ENCODE measurements at places on chromosomes 12 and 14. TPM values are rescaled to one million over a fixed set of nuclear protein-coding genes. Genes with fewer than 3 reads are reported as not detected.
A peak's percentile ranks its signal among the peaks of the same experiment; 100 is the strongest.

Gene PIWIL1
- not detected for total RNA-seq

Gene MYL2
- total RNA-seq: not detected

Gene TPPP2
- total RNA-seq: not detected

Gene CLEC9A
- not detected for total RNA-seq

DNA sequence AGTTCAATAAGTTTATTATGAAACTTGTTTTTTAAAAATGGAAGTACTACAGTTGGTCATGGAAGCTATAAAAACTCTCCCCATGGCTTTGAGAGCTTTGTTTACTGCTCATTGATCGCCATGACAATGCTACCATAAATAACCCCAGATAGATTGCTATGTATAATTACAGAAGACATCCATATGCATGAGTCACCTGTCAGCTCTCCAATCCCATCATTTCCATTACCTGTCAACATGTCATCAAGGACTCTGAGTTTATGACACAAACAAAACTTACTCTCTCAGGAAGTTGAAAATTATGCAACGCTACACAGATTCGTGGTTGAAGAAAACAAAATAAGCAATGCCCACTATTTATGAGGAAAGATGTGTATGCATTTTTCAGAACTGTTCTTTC is 144.4 kb downstream of the SEC23A start:
- no peak overlapping the region for H3K4me3 ChIP-seq
- DNase-seq: no peak
- H3K27ac ChIP-seq: no peak overlapping the region

DNA sequence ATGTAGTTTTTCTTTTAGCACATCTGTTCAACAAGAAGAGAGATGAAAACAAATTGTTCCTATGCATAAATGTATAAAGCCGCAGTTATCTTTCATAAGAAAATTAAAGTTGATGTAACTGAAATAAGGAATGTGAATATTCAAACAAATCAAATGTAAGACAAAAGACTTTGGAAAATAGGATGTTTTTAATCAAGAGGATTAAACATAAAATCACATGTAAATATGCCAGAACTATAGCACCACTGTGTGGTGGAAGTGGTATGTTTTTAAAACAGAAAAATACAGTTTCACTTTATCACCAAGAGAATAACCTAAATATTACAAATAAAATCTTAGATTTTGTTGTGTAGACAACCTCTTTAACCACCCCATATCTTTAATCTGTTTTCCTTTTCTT is 40.4 kb downstream of the CAPS2 start:
- H3K4me3 ChIP-seq: no peak overlapping the region
- H3K36me3 ChIP-seq: no peaks in the 10 kb centered on the region
- DNase-seq: no peak

DNA sequence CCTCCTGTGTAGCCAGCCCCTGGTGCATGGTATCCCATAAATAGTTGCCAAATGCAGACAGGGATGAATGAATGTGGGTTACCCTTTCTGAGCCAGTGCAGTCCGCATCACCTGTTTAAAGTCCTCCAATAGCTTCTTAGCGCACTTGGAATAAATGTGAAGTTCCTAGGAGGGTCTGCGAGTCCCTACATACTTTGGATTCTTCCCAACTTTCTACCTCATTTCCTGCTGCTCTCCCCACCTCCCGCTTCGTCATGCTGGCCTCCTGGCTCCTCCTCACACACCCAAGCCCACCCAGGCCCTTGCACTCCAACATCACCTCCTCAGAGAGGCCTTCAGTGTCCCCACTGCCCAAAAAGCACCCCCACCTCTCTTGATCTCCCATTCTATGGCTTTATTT is 17.7 kb downstream of the RFX4 start:
- no peak for DNase-seq
- peaks cover 21% of the 10 kb centered on the region for H3K27me3 ChIP-seq
- no peak overlapping the region for H3K27ac ChIP-seq
- H3K4me1 ChIP-seq: no peaks in the 10 kb centered on the region
- no peak overlapping the region for H3K4me3 ChIP-seq
- H3K36me3 ChIP-seq: no peaks in the 10 kb centered on the region

- no peaks in the 10 kb centered on the region for H3K27me3 ChIP-seq
- DNase-seq: peak; percentile 71
- peak overlapping the region; percentile 91 for H3K27ac ChIP-seq
- H3K4me3 ChIP-seq: peak overlapping the region; percentile 10
- H3K4me1 ChIP-seq: peaks cover 79% of the 10 kb centered on the region
- H3K36me3 ChIP-seq: peaks cover 8% of the 10 kb centered on the region
Measured at GRCh38 chr14:50064993-50065392, 51.4 kb downstream of the VCPKMT start.

DNA sequence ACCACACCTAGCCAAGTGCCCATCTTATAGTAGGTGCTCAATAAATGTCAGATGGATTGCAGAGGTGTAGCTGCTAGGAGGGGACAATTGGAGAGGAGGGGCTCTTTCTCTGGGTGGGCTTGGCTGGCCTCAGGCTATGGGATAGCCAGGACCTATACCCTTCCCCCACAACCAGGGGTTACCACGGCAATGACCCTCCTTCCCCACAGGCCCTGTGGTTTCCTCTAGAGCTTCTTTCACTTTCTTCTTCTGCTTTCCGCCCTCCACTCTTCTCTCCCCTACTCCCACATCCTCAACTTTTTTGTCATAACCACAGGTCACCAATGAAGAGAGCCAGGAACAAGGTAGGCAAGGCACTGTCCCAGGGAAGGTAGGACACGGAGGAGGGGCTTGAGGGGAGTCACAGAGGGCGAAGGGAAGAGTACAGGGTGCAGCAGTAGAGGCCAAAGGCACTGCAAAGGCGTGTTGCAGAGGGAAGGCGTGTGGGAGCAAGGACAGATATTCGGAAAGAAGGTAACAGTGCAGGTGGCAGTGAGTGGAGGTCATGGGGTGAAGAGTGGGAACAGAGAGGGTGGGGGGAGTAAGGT is 1.9 kb upstream of the ITGB7 start:
- H3K27me3 ChIP-seq: no peaks in the 10 kb centered on the region
- peak overlapping the region; percentile 81 for H3K27ac ChIP-seq
- peaks cover 48% of the 10 kb centered on the region for H3K36me3 ChIP-seq
- peak overlapping the region; percentile 77 for H3K4me3 ChIP-seq

- H3K4me3 ChIP-seq: peak within 1 kb of the TSS; percentile 98
- peak; percentile 92 for DNase-seq
- H3K4me1 ChIP-seq: peaks cover 31% of the 10 kb centered on the region
- H3K27ac ChIP-seq: peak within 1 kb of the TSS; percentile 99
- no peaks in the 10 kb centered on the region for H3K27me3 ChIP-seq
- peaks cover 27% of the 10 kb centered on the region for H3K36me3 ChIP-seq
Measured at GRCh38 chr14:60091550-60092525, at the start of gene PCNX4. PCNX4 (plus strand) TSS chr14:60091923; CDS start chr14:60107639, 15,716 bp downstream.

Data from activated T-helper 2 cell treated with anti-CD3 and anti-CD28 coated beads, Interferon-gamma antibody, Interleukin-2, Interleukin-4, amounts not matched to agents 10 μg/mL and 5 μg/mL and 100 μg/mL, durations not matched to agents 14 hours and 24 hours and 36 hours (primary cell).